Lung (tissue), 17 donors: ENCODE measurements at places on chromosomes 16 and 17. TPM values are rescaled to one million over a fixed set of nuclear protein-coding genes. Genes with fewer than 3 reads are reported as not detected.

Gene EVI2A
- total RNA-seq: 8.9 TPM

Gene SGCA
- total RNA-seq: 18.2 TPM

Gene CEP112
- total RNA-seq: 24.2 TPM

Gene CMTM1
- total RNA-seq: 7.5 TPM

Gene SLC47A2
- total RNA-seq: 0.18 TPM

Gene ABCA3
- total RNA-seq: 607 TPM

Gene HSD17B2
- 3.3 TPM for total RNA-seq

- no peak for DNase-seq
Observed at GRCh38 chr16:9251026-9251425, 159.6 kb downstream of the HAPSTR1 start.

- no peak for DNase-seq
Observed at GRCh38 chr16:21610006-21610544, 10.7 kb downstream of the METTL9 start.

DNA sequence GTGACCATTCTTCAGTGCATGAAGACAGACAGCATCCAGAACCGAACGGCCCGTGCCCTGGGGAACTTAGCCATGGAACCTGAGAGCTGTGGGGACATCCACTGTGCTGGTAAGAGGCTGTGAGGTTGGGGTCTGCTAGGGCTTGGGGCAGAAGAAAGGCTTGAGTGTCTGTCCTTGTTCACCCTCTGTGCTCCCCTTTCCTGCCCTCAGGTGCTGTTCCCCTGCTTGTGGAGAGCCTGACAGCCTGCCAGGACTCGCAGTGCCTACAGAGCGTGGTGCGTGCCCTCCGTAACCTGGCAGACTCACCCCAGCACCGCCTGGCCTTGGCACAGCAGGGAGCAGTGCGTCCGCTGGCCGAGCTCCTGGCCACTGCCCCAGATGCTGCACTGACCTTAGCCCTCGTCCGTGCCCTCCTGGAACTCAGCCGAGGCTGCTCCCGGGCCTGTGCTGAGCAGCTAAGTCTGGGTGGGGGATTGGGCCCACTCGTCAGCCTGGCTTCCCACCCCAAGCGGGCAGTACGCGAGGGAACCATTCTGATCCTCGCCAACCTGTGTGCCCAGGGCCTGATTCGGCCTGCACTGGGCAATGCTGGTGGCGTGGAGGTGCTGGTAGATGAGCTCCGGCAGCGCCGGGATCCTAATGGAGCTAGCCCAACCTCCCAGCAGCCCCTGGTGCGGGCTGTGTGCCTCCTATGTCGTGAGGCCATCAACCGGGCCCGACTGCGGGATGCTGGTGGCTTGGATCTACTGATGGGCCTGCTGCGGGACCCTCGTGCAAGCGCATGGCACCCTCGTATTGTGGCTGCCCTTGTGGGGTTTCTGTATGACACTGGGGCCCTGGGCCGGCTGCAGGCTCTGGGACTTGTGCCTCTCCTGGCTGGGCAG, 2.9 kb downstream of the ARMC5 start:
- DNase-seq: no peak

- no peak for DNase-seq
Observed at GRCh38 chr16:57315416-57315815, 30.9 kb upstream of the PLLP start.

GRCh38 chr17:34378664-34379101, 15.7 kb upstream of the CCL1 start:
- peak; percentile 72 for DNase-seq

DNA sequence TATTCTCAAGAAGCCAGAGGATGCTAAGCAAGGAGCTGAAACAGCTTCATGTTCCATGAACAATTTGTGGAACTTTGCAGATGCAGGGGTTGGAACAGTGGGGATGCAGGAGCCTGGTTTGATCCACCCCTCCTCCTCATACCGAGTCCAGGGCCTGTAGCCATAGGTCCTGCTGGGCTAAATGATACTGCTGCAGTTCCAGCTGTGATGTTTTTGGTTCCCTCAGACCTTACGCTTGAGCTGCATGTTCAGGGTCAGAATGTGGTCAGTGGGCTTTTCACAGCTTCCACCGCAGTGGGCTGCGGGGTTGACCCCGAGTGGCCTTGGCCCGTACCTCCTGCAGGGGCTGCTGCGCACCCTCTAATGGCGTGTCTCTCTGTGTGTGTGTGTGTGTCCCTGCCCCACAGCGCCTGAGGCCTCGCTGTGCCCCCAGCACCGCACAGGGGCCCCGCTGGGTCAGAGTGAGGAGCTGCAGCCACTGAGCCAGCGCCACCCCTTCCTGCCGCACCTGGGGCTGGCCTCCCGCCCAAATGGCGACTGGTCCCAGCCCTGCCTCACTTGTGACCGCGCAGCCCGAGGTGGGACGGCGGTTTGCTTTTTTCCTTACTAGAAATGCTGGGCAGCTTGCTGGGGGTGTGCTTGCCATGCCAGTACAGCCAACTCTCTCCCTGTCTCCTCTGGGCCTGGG, 48.2 kb downstream of the EPN2 start:
- DNase-seq: no peak

- no peak for DNase-seq
Observed at GRCh38 chr16:87791295-87792204, 25.8 kb upstream of the KLHDC4 start.

GRCh38 chr17:76547183-76547641, 7.4 kb downstream of the PRCD start:
- DNase-seq: peak; percentile 87

DNA sequence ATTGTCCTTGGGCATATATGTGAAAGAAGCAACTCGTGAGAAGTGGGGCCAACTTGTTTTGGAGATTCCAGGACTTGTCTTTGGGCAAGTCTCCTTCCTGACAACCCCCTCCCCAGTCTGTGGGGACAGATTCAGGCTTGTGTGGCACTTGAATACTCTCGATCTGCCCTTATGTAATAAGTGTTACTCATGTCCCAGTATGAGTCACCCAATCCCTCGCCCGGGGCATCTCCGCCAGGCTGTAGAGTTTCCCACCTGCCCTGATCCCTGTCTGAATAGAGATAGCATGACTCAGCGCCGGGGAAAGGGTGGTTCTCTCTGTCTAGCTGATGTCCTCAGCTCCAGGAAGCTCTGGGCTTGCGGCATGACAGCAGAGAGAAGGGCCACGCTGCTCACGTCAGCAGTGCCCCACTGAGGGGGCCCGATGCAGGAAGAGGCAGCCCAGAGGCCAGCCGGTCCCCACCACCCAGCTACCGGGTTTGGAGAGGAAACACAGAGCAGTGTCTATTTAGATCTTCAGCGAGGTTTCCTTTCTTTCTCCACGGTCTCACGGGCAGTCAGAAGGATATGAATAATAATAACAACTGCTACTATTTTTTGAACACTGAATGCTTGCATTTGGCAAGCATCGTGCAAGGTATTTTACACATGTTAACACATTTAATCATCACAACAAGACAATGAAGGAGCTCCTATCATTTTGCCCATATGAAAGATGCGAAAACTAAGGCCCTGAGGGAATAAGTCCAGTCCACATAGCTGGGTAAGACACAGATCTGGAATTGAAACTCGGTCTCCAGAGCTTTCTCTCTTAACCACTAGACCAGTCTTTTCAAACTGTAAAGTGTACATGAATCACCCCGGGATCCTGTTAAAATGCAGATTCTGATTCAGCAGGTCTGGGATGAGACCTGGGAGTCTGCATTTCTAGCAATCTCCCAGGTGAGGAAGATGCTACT, 426.7 kb upstream of the MAF start:
- DNase-seq: peak; percentile 32

DNA sequence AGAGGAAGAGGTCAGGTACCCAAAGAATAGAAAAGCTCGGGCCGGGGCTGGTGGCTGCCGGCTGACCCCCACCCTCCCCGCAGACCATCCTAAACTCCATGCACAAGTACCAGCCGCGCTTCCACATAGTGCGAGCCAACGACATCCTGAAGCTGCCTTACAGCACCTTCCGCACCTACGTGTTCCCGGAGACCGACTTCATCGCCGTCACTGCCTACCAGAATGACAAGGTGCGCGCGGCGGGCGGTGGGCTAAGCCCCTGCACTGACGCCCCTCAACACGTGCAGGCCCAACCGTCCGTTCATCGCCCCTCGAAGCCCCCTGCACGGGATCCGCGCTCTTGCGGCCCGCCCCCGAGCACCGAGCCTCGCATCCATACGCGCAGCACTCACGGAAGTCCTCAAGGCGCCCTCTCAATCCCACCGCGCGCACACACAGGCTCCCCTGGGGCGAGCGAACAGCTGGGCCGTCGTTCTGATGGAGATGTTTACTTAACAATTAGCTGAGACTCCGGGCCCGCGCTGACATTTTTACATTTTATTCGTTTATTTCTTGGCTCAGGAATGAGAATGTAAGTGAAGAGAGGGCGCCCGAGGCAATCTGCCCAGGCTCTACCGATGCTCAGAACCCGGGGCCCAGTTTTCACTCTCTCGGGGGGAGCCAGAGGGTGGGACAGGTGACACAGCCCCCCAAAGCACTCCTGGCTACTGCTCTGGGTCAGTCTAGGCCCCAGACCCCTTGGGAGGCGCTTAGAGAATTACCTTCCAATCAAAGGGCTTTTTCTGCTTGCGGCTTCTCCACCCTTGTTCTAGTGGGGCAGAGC, 3.5 kb downstream of the TBX2 start:
- peak; percentile 56 for DNase-seq

- DNase-seq: peak; percentile 82
Observed at GRCh38 chr17:82931699-82932517, 92.1 kb upstream of the ZNF750 start.

- no peak for DNase-seq
Observed at GRCh38 chr17:1082579-1082978, 85.7 kb downstream of the TIMM22 start.

DNA sequence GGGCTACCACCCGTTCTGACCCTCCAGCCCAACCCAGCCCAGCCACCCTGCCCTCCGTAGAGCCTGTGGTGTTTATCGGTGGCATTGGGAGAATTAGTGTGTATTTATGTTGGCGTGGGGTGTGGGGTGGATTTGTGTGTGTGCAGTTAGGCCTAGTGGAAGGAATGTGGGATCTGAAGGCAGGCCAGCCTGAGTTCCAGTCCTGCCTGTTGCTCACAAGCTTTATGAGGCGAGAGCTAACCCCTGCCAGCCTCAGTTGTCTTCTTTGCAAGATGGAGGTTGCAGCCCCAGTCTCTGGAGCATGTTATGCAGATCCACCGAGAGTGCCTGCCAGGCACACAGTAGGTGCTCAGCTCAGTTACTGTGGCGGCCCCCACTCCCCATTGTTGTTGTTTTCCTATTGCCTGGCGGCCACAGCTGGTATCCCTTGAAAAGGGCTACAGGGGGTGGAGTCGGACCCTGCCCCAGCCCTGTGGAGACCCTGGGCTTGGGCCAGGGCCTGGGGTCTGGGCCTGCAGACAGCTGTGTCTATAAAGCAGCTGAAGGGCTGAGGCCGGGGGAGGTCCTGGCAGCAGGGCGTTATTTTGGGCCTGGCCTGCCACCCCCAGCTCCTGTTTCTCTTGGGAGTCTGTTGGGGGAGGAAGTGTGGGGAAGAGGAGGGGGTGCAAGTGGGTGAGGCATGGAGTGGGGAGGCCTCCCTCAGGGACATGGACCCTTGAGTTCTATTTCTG, 5.1 kb downstream of the ERBB2 start:
- DNase-seq: peak; percentile 26

GRCh38 chr17:58234512-58234911, 3.9 kb upstream of the LPO start:
- no peak for DNase-seq

GRCh38 chr16:66714654-66715307, 18.2 kb upstream of the CMTM4 start:
- DNase-seq: no peak

GRCh38 chr17:28675980-28676379, 14.0 kb downstream of the SUPT6H start:
- DNase-seq: no peak

DNA sequence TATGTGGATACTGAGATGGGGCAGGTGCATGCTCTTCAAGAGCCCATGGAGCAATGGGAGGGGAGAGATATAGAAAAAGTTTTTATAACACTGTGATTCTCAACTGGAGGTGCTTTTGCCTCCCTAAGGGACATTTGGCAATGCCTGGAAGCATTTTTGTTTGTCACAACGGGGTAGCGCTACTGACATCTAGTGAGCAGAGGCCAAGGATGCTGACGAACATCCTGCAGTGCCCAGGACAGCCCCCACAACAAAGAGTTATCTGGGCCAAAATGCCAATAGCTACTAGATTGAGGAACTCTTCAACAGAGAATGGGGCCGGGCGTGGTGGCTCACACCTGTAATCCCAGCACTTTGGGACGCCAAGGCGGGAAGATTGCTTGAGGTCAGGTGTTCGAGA, 67.2 kb upstream of the CLEC3A start:
- no peak for DNase-seq

- DNase-seq: no peak
Observed at GRCh38 chr17:56231693-56232092, 78.4 kb downstream of the ANKFN1 start.

DNA sequence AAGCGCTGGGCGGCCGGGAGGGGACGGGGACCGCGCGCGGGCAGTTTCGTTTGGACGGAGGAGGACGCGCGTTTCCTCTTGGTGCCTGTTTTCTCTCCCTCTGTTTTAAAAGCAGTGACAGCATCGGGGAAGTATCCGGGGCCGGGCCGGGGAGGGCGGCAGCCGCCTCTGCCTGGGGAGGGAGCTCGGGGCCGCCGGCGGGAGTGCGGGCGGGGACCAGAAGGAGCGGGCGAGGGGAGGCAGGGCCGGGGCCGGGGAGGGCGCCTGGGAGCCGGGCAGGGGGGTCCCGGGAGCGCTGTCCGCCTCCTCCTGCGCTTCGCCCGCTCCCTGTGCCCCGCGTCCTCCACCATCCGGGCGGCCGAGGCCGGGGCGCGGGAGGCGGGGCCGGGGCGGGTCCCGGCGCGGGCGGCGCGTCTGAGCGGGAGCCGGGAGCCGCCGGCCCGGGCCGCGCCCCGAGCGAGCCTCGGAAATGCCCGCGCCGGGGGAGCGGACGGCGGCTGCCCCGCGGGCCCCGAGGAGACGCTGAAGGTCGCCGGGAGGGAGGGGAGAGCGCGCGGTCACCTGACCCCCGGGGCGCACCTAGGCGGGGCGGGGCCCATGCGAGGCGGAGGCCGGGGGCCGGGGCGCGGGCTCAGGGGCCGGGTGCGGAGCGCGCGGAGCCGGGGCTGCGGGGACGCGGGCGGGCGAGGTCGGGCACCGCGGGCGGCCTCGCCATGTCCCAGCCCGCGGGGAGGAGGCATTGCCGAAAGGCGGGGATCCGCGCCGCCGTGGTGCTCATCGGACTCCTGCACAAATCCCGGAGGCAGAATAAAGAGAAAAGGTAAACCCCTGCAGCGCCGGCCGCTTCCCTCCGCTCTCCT, 57.3 kb downstream of the RAP1GAP2 start:
- peak; percentile 45 for DNase-seq

GRCh38 chr17:33154869-33155455, 138.1 kb downstream of the ASIC2 start:
- no peak for DNase-seq

- peak; percentile 54 for DNase-seq
Observed at GRCh38 chr17:81489012-81489997, 23.3 kb downstream of the ACTG1 start.

DNA sequence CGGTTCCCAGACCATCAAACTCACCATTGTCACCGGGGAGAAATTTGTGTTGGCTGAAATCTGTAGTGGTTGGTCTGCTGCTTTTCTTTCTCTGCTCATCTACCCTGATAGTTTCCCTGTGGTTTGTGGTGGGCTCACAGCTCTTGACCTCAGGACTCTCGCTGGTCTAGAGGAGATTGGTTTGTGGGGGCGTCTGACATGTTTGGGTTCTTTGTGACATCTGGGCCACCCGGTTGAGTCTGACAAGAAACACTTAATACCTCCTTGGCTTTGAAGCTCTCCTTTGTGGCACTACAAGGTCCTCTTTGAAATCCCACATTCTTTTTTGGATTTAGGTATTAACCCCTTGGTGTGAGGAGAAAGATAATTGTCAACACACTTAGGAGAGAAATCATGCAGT, 662.0 kb downstream of the WWOX start:
- no peak for DNase-seq
